Ecto neural progenitor cell (in vitro differentiated cells): ENCODE measurements at places on chromosomes 1 and 21.
A peak's percentile ranks its signal among the peaks of the same experiment; 100 is the strongest.

DNA sequence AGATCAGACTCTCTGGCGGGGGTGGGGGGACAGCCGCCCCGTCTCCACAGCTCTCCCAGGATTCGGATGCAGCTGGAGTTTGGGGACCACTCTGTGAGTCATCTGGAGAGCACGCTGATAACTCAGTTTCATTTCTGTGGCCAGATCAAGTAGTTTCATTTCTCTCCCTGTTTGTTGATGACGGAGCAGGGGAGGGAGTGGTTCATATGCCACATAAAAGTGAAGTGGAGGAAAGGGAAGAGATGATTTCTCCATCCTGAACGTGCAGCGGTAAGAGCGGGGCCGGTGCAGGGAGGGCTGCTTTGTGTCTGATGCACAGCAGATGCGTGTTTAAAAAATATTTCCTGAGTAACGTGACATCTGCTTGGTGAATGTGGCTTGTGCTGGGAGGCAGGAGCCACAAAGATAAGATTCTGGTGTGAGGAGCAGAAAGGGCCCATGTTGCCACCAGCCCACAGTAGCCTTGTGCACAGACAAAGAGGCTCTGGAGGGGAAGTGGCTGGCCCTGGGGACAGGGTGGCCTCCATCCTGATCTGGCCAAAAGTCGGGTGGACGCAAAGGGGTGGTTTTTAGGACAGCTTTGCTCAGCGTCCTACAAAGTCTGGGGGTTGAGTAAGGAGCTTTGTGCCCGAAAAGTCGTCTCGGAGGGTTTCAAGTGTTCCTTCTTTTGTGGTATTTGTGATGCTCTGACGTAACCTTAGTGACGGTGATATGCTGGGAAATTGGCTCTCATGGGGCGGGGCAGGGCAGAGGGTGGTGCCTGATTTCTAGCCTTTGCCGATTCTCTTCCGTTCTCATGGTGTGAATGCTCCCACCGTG lies at the start of gene MX2:
TSS of gene MX2 (plus strand) at position 242 of the 819 bp plus-strand sequence. CDS start 14,880 bp downstream, outside the sequence.
- no peak for DNase-seq

GRCh38 chr1:1594602-1595260 lies 5.2 kb downstream of the FNDC10 start:
- no peak for DNase-seq

DNA sequence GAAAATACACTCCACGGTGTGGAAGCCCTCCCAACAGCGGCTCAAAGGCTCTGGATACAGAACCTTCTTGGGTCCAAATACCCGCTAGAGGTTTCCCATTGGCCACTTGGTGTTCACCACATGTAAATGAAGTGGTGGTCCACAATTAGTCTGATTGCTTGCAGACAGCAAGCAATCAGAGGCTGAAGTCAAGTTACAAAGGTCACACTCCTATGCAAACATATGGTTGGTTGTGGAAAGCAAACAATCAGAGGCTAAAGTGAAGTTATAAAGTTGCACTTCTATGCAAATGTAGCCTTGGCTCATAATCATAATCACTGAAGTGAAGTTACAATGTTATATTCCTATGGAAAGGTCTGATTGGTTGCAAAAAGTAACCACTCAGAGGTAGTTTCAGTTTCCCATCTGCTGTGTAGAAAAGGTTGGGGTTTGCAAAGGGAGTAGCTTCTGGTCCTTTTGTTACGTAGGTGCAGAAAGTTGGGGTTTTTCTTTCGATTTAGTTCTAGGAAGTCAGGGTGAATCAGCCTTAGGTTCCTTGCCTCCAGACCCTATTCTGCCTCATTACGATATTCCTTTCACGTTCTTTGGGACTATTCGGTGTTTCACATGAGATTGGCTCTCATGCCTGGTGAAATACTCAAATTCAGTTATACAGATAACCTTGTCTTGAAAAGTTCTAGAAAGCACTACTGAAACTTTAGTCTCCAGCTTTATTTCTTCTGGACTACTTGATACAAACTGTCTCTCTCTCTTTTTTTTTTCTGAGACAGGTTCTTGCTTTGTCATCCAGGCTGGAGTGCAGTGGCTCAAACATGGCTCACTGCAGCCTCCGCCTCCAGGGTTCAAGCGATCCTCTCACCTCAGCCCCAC lies 36.7 kb upstream of the MTF2 start:
- DNase-seq: no peak

DNA sequence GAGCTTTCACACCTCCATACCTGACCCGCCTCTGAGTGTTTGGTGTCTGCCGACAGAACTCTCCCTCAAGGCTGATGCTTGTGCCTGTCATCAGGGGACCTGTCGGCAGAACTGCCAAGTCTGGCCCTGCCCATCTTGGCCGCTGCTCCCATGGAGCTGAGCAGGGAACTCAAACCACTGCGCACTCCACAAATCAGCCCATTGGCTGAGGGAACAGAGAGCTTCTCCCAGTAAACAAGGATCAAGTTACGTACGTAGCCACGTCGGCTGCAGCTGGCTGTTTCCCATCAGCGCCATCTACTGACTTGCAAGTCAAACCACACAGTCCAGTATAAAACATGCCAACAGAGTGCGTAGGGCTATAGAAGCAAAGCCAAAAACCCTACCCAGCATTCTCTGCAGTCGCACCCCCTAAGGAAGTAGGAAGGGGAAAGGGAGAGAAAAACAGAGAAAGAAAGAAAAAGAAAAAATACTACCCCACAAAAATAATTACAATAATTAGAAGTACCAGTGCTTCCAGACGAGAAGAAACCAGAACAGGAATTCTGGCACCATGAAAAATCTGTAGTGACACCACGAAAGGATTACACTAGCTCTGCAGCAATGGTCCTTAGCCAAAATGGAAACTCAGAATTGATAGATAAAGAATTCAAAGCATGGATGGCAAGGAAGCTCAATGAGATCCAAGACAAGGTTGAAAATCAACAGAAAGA lies 13.1 kb downstream of the KRTAP13-1 start:
- DNase-seq: peak; percentile 74

DNA sequence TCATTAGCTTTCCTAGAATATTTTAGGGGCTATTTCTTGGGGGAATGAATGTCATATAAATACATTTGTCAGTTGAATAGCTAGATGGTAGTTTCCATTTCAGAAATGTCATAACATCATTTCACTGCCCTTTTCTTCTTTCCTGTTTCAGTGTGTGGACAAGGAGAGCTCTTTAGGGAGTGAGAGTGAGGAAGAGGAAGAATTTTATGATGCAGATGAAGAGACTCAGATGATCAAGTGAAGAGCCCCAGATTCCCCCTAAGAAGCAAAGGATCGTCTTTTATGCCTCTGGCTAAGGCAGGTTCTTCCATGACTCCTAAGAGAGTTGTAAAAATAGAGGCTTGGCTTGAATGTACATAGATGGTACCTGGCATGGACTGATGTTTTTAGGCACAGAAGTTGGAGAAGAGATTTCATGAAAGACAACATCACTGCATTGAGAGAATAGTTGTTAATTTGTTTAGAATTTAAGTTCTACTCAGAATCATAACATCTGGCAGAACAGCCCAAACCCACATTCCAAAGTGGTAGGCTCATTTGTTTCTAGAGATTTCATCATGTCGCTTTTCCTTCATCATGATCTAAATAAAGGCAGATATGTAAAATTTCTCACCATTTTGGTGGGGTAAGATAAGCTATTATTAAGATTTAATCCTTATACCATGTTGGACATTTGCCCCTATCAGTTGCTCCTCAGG lies 44.2 kb upstream of the MAB21L3 start:
- no peak for DNase-seq

DNA sequence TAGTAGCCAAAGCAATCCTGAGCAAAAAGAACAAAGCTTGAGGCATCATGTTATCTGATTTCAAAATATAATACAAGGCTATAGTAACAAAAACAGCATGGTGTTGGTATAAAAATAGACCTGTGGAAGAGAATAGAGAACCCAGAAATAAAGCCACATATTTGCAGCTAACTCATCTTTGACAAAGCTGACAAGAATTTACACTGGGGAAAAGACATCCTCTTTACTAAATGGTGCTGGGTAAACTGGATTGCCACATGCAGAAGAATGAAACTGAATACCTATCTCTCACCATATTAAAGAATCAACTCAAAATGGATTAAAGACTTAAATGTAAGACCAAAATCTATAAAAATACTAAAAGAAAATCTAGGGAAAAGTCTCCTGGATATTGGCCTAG lies 59.5 kb upstream of the CD55 start:
- no peak for DNase-seq

DNA sequence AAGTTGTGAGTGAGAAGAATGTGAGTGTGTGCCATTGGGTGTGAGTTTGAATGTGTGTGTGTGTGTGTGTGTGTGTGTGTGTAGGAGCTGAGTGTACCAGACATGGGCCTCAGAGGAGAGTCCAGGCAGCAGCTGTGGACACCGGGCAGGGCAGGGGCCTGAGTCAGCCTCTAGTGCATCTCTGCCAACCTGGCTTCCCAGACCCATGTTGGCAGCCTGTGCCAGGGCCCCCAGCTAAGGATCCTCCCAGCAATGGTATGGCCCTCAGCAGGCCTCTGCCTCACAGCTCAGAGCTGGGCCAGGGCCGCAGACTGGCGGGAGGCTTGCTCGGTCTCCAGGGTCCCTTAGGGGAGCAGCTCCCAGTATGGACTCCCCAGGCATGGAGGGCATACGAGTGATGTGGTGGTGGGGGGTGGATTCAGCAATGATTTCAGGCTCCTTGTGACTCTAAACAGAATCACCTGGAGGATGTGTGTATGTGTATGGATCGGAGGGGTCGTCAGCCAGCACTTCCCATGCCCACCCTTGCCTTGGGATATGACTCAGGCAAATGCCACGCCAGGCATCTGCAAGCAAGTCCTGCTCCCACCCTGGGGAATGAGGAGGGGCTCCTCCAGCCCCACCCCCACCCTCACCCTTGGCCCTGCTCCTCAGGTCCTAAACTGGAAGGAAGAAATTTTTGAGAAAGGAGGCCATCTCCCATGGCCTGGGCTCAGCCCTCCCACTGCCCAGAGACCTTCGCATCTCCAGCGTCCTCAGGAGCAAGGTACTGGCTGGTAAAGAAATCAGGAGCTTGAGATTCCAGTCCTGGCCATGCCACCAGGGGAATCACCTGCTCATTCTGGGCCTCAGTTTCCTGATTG lies 1.8 kb upstream of the FOXO6 start:
- peak; percentile 48 for DNase-seq

DNA sequence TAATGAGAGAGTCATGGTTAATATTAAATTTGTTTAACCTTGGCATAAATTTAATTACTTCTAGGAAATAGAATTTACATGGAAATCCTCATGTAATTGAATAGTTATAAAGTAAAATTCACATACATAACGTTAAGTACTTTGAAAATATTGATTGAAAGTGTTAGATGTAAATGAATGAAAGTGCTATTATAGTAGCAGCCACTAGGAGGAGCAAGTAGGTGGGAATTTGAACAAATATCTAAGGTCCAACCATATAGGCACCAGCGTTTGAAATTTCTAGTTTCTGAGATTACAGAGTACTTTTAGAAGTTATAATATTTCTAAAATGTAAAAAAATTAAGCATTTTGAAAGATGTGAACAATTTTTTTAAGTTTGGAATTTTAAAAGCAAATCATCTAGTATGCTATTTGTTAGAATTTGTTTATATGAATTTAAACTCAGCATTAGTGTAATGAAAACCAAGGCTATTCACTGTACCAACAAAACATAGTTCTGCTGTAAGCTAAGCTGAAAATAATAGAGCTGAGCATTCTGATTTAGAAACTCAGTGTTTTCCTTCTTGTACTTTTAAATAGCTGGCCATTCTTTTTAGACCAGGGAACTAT lies 3.3 kb downstream of the B3GALT2 start:
- DNase-seq: no peak

DNA sequence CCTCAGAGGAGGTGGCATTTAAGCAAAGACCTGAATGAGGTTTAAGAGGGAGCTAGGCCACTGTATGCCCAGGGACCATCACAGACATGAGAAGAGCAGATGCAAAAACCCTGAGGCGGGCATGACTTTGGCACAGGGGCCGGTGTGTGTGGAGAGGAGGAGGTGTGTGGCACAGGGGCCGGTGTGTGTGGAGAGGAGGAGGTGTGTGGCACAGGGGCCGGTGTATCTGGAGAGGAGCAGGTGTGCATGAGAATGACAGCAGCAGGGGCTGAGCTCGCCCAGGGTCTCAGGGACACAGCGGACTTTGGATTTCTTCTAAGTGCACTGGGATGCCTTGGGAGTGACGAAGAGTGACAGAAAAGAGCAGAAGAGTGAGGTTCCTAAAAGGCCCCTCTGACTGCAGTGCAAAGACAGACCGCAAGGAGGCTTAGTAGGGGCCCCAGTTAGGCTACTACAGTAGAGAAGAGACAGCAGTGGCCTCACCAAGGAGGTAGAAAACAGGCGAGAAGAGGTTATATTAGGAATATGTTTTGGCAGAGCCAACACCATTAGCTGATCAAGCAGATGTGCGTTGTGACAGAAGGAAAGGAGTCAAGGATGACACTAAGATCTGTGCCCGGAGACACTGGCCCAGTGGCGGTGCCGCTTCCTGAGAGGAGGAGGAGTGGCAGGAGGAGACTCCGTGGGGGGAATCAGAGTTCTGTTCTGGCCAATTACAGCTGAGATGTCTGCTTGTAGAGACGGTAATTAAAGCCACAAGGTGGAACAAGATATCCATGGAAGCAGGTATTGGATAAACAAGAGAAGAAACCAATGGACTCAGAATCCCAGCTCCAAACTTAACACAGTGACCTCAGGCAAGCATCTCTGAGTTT lies 18.4 kb downstream of the ZBTB17 start:
- no peak for DNase-seq

DNA sequence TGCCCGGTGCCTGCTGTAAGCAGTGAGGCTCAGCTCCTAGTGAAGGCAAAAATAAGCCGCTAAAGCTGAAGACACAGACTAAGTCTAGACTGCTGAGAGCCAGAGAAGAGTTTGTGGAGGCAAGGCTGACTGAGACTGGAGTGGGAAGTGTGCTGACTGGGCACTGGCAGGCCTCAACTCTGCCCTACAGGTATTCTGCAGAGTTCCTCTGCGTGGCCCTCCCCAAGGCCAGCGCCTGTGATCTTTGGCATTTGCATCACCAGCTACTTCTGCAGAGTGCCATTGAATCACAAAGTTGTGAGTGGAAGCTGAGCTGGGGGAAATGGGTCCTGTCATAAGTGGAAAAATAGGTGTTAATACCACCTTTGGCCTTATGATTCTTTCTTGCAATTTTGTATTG lies 905.7 kb downstream of the PLA2G4A start:
- DNase-seq: no peak

- DNase-seq: no peak
Observed at GRCh38 chr1:38505944-38506343, 353.6 kb downstream of the RRAGC start.

- DNase-seq: no peak
Observed at GRCh38 chr1:223733898-223734852, 21.8 kb downstream of the CAPN2 start.

DNA sequence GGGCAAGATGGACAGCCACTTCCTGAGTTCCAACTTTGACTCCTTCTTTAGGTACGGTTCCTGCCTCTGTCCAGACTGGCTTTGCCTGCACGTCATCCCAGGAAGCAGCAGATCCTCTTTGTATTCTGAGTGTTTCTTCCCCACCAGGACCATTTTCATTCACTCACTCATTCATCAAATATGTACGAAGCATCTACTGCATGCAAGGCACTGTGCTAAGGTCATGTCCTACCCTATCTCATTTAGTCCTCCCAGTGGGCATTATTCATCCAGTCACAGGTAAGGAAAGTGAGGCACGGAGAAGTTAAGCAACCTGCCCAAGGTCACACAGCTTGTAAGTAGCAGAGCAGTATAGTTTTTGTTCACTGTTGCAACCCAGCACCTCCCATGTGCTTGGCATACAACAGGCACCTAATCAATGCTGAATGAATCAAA lies 13.9 kb downstream of the CRYBG2 start:
- DNase-seq: no peak

GRCh38 chr1:205528887-205529825 lies 24.7 kb downstream of the CDK18 start:
- peak; percentile 92 for DNase-seq
